Activated CD4-positive, alpha-beta T cell treated with anti-CD3 and anti-CD28 coated beads, Interleukin-2, amount 50 U/mL, for 1 hour (primary cell): ENCODE measurements at places on chromosomes 1 and 21.

- DNase-seq, result no peak
These were observed 33.8 kb upstream of the EYA3 start for GRCh38 chr1:28122183-28122582.

GRCh38 chr1:87457408-87457807 lies 128.7 kb downstream of the LMO4 start:
- DNase-seq, result no peak

GRCh38 chr1:25858494-25858893 lies 763 bp downstream of the AUNIP start:
- DNase-seq, result no peak

DNA sequence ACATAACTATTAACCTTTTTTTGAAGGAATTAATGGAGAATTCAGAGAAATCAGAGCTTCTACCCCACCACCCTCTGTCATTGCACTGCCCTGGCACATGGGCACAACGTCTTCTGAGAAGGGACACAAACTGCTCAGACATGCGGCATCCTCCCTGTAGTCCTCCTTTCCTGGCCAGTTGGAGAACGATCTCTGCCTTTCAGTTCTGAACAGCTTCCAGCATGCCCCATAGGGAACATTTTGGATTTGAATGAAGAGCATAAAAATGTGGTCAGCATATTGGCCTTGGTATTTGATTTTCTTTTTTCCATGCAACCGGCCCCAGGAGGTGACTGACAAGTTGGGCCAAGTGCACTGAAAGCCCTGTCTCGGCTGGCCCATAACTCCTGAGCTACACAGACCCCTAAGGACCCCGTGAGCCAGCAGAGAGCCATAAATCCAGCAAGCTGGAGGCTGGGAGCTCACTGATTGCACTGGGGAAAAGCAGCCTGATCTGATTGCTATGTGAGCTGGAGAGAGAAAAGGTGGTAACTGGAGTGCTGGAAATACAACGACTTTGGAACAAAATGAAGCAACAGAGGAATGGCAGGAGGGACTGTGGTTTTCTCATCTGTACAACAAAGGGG lies 10.9 kb upstream of the BLACAT1 start:
- no peak for DNase-seq

GRCh38 chr1:152739841-152740240 lies 18.0 kb upstream of the KPRP start:
- DNase-seq, result no peak

DNA sequence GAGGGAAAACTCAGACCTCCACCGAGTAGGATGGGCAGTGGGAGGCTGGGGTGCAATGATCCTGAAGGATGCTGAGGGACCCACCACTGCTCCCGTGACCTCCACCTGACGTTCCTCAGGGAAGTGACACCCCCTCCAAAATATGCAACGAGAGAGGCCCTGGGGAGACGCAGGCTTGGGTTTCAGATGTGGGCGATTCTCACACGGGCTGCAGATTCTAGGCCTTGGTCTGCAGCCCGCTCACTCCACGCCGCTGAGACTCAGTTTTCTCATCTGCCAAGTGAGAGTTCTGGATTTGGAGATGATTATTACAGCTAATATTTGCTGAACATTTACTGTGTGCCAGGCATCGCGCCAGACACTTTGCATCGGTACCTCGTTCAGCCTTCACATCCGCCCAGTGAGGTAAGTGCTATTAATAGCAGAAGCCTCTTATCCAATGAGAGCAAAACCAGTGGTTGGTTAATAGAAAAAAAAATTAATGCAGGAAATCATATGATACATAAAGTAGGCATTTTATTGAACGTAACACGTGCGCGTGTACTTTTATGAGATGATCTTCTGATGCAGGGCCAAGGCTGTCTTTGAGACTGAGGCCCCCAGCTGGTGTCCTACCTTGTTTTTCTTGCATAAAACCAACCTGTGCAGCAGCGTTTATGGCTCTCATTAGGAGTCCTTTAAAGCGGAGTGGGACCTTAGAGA lies 102.0 kb upstream of the RUNX3 start:
- DNase-seq, result peak; percentile 60

DNA sequence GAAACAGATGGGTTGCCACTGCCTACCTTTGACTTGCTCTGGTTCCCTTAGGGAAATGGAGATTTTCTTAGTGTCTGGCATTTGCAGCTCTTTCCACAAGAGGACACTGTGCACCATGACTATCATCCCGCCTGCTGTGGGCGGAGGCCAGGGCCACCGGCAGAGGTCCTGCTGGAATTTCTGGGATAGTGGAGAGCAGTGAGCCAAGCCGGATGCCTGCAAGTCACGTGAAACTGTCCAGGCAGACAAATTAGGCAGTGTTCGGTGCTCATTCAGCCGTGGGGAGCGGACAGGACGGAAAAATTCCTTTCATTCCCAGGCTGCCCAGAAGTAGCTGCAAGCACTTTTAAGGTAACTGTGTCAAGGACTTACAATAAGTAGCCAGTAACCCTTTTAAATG lies 43.4 kb downstream of the IGSF5 start:
- DNase-seq, result no peak

DNA sequence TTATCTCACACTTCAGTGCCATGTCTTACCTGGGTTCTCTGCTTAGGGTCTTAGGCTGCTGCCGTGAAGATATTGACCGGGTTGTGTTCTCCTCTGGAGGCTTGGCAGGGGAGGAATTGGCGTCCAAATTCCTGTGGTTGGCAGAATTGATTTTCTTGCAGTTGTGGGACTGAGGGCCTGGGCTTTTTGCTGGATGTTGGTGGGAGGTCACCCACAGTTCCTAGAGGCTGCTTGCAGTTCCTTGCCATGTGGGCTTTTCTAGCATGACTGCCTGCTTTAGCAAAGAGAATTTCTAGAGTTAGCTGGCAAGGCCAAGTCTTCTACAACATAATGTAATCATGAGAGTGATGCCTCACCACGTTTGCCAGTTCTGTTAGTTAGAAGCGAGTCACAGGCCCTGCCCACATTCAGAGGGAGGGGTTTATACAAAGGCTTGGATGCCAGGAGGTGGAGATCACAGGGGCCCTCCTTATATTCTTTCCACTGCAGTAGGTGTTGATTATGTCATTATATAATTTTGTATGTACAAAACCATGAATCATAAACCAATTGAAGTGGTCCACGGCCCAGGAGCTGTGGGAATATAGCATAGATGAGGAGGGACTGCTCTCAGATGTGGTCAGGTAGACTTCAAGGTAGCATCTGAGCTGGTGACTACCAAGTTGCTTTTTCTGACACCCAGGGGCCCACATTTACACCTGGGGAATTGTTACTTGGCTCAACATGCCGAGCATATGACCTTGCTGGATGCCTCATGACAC lies 6.6 kb downstream of the UBL4B start:
- no peak for DNase-seq

- DNase-seq, result no peak
These were observed 13.1 kb upstream of the SLC30A1 start for GRCh38 chr1:211591980-211592493.

DNA sequence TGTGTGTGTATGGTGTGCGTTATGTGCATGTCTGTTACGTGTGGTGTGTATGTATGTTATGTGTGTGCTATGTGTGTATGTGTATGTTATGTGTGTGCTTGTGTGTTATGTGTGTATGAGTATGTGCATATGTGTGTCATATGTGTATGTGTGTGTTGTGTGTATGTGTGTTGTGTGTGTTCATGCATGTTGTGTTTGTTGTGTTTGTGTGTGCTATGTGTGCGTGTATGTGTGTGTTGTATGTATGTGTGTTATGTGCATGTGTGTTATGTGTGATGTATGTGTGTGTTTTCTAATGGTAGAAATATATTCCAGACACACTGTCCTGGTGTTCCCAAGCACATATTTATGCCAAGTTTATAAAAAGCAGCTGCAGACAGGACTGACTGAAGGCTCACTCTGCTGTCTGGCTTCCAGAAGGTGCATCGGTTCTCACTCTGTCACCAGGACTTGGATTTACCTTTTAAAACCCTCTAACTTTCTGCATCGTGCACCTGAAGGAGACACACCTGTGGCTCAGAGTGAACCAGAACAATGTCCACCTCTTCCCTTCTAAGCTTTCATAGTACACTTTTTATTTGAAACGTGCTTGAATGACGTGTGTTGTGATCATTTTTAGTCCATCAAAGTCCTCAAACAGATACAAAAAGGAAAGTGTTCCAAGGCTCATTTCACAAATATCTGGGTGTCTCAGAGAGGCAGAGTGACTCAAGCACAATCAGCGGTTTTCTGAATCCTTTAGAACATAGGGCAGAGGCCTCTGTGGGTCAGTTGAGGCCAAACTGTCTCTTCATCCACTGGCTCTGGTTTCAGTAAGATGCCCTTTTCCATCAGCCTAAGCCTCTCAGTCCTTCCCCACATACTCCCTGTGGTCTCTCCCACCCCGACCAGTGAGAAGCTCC lies 49.9 kb downstream of the TOMM20 start:
- no peak for DNase-seq

DNA sequence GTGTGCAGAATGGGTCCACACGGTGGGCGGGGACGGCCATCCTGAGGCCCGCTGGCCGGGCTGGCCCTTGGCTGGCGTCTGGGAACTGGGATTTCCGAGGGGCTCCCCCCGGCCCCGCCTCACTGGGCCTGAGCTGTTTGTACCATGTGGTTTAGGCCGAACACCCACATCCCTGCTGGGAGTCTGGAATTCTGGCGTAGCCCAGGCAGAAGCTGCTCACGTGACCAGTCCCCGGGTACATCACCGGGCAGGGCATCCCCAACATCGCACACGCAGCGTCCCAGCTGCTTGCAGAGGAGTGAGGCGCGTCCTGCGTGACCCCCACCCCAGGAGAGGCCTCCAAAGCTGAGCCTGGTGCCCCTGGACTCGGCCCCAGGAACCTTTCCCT lies 2.1 kb downstream of the KRTAP10-7 start:
- no peak for DNase-seq

- peak; percentile 65 for DNase-seq
These were observed 2.0 kb upstream of the PERM1 start for GRCh38 chr1:983798-984475.

DNA sequence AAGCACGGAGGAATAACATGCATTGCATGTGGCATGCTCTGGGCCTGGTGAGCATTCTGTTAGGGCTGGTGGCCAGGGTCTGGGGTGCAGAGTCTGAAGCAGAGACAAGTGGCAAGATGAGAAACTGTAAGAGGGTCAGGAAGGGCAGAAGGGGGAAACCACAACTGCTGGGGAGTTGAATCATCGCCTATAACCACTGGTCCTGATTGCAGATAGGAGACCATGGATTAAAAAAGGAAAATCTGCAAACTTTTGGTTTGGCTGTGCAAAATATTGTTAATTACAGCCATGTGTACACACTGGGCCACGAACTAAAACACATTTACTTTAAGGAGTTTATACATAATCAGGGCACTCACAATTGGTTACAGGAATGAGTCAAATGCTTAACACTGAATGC lies 76.6 kb downstream of the TGFBR3 start:
- DNase-seq, result no peak

DNA sequence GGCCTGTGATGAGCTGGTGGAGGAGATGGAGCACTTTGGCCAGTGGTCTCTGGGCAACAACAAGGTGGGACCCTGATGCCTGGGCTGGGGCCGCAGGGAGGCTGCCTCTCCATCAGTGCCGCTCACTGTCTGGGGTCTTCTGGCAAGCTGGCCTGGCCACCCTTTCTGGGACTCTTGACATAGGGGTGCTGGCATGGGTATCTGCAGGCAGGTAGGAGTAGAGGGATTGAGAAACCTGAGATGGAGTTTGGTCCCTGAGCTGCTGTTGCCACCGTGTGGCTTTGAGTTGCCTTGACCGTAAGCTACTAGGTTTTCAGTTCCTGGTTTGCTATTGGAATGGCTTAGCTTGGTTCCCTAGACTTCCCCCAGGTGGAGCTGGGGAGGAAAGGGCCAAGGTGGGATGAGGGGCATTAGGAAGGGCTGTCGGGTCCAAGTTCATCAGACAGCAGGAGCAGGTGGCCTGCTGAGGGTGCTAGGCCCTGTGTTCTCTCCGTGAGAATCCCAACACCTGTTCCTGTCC lies 13.2 kb upstream of the MFN2 start:
- DNase-seq, result no peak

GRCh38 chr1:15850471-15851001 lies 3.0 kb downstream of the SPEN start:
- no peak for DNase-seq

DNA sequence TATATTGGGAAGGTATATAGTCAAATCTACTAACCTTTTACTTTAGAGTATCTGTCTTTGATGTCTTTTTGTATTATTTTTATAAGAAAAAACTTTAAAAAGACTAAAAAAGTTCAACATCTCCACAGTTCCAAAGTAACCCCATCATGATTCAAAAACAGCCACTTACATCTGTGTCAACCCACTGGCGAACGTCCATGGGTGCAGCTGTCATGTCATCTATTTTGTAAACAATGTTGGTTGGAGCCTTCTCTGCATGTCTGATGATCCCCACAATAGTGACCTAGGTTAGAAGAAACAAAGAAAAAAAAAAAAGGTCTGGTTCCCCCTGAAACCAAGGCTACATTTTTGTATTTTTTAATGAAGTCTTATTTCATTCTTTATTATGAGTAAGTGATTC lies 28.0 kb upstream of the SMPDL3B start:
- DNase-seq, result no peak

- no peak for DNase-seq
These were observed 990 bp upstream of the MRPS6 start for GRCh38 chr21:34072145-34073031.

- no peak for DNase-seq
These were observed 33.4 kb upstream of the WNT4 start for GRCh38 chr1:22176258-22176657.

GRCh38 chr21:37815893-37816292 lies 100.4 kb downstream of the KCNJ6 start:
- no peak for DNase-seq

DNA sequence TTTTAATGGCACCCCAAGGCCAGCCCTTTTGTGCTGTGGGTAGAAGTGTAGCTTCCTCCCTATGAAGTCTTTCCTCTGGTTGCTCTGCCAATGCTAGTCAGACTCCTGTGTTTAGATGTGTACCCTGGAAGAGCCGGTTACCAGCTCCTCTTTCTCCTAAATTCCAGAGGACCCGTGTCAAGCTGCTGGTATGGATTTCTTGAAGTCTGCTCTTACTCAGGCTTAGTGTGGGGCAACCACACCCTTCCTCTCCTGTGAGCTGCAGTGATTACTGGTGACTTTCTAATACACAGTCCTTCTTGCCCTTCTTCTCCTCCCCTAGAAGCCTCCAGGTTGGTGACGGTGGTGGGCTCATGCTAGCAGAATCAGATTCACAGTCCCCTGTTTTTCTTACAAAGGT lies 74.1 kb upstream of the AKT3 start:
- no peak for DNase-seq

GRCh38 chr1:94000510-94001282 lies 91.5 kb upstream of the GCLM start:
- no peak for DNase-seq
